SHP77 (cell line): ENCODE measurements at places on chromosomes 2 and 18.
A peak's percentile ranks its signal among the peaks of the same experiment; 100 is the strongest.

DNA sequence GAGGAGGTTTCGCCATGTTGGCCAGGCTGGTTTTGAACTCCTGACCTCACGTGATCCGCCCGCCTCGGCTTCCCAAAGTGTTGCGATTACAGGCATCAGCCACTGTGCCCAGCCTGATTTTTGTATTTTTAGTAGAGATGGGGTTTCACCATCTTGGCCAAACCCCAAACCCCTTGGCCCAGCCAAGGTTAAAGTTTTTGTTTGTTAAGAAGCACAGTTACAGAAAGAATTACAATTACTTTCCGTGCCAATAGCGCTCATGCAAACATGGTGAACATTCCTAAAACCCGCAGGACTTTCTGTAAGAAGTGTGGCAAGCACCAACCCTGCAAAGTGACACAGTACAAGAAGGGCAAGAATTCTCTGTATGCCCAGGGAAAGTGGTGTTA, 26.1 kb downstream of the ITSN2 start:
- no peak for DNase-seq

DNA sequence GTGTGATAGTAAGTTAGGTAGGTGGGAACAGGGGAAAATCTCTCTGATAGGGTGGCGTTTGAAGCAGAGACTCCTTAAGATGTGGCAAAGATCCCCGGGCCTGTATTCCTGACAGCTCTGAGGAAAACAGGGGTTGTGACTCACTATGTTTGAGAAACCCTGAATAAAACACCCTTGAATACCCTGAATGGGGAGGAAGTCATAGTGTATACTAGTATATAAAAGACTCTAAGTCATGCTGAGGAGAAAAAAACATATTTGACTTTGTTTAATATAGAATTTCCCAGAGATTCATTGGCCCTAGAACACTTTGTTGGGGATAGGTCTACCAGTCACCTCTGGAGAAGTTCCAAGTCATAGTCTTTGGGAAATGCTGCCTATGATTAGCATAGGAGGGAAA, 590.9 kb downstream of the IRS1 start:
- no peak for DNase-seq

GRCh38 chr2:98676742-98677141, 54.2 kb downstream of the MGAT4A start:
- DNase-seq = no peak

GRCh38 chr2:184938221-184938985, 340.1 kb downstream of the ZNF804A start:
- DNase-seq = no peak

DNA sequence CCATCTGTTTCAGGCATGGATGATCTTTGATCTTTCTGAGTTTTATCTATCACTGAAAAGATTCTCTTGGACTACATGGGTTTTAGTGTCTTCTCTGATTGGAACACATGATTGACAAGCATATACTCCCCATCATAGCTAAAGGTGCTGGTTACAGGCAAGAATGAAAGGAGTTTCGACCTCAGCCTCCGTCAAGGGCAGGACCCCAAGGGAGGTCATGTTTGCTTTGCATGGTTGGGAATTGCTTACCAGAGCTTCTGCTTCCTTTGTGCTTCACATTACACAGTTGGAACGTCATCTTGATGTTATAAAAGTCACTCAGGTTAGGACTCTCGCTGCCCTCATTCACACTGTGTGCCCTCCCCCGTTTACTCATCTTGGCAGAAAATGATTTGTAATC, 287.7 kb downstream of the PIK3C3 start:
- no peak for DNase-seq

- no peak for DNase-seq
These were observed 104.9 kb downstream of the SPTBN1 start for GRCh38 chr2:54561010-54561409.

GRCh38 chr2:158518084-158518483, 61.3 kb downstream of the PKP4 start:
- no peak for DNase-seq

GRCh38 chr2:239181903-239182581, 218.8 kb downstream of the HDAC4 start:
- DNase-seq = no peak

DNA sequence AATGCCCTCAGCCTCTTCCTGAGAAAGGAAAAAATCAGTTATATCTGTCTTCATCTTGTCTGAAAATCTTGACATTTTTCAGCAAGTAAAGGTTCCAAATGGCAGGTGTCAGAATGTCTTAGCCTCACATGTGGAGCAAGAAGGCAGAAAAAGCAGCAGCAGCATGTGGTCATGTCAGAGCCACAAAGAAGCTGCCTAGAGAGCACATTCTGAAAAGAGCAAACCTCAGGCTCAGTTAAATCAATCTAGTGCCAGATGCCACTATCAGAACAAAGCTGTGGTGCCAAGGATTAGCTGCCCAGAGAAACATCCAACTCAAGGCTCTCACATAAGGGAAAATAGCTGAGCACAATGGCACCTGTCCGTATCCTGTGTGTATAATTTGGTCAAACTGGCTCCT, 105.9 kb downstream of the SRBD1 start:
- DNase-seq = no peak

- DNase-seq = no peak
These were observed 266.3 kb downstream of the SATB2 start for GRCh38 chr2:199191461-199191860.

- DNase-seq = no peak
These were observed 37.6 kb downstream of the CCBE1 start for GRCh38 chr18:59659508-59660170.

GRCh38 chr2:27123302-27124150, at the start of gene ABHD1:
Gene ABHD1, plus strand, starts transcription at chr2:27123815. Its CDS starts 134 bp downstream, at chr2:27123949.
- DNase-seq = peak; percentile 35

DNA sequence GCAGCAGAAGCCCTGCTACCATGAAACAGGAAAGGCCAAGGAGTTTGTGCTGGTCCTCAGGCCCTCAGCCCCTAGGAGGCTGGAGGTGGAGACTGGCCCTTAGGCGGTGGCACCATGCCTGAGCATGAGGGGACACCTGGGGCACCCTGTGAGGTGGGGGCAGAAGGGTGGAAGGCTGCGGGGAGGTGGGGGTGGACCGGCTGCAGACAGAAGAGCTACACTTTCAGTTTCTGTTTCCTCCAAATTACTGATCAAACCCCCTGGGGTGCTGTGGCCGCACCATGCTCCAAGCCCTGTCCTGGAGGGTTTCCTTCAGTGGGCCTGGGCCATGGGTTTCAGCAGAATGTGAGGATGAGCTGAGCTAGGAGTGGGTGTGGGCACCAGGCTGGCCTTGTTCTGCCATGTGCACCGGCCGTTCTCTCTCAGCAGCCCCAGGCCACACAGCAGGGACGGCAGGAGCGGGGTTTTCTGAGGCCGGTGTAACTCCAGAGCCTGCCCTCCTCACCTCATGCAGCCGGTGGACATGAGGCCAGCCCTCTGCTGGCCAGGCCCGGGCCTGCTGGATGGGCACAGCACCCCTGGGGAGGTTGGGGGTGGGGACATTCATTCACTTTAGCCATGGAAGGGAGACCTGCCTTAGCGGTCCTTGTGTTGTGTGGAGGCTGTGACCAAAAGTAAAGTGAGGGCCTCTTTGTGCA, 51.5 kb downstream of the PLEKHB2 start:
- no peak for DNase-seq

DNA sequence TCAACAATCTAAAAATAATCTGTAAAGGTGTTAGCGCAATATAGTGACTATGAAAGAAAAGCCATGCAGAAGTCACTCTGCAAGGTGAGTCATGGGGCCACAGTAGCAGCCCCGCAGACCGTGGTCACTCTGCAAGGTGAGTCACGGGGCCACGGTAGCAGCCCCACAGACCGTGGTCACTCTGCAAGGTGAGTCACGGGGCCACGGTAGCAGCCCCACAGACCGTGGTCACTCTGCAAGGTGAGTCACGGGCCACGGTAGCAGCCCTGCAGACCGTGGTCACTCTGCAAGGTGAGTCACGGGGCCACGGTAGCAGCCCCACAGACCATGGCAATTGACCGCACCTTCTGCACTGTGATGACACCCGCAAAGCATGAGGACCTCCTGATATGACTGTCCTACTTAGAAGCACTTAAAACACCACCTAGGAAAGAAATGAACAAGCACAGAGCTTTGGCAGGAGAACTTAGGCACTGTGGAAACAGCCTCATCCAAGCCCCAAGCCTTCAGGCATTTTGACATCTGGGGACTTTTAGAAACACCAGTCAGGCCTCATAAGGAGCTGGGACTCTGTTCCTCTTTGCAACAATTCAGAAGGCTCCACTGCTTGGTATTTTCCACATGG, 70.1 kb downstream of the LDLRAD4 start:
- no peak for DNase-seq

GRCh38 chr2:12321886-12322285, 394.9 kb upstream of the TRIB2 start:
- no peak for DNase-seq

GRCh38 chr18:32530947-32531651, 60.4 kb upstream of the GAREM1 start:
- peak; percentile 27 for DNase-seq

GRCh38 chr2:74551942-74552913, 1.5 kb downstream of the LOXL3 start:
- no peak for DNase-seq

- peak; percentile 54 for DNase-seq
These were observed 12.7 kb downstream of the CATIP start for GRCh38 chr2:218369330-218369729.

- DNase-seq = no peak
These were observed 108.4 kb downstream of the COPS8 start for GRCh38 chr2:237194081-237194480.

GRCh38 chr2:64635976-64636911, 17.5 kb downstream of the SERTAD2 start:
- no peak for DNase-seq

- no peak for DNase-seq
These were observed 37.9 kb downstream of the GEMIN6 start for GRCh38 chr2:38815936-38816335.

- no peak for DNase-seq
These were observed 82.9 kb downstream of the FSIP2 start for GRCh38 chr2:185821467-185821866.

DNA sequence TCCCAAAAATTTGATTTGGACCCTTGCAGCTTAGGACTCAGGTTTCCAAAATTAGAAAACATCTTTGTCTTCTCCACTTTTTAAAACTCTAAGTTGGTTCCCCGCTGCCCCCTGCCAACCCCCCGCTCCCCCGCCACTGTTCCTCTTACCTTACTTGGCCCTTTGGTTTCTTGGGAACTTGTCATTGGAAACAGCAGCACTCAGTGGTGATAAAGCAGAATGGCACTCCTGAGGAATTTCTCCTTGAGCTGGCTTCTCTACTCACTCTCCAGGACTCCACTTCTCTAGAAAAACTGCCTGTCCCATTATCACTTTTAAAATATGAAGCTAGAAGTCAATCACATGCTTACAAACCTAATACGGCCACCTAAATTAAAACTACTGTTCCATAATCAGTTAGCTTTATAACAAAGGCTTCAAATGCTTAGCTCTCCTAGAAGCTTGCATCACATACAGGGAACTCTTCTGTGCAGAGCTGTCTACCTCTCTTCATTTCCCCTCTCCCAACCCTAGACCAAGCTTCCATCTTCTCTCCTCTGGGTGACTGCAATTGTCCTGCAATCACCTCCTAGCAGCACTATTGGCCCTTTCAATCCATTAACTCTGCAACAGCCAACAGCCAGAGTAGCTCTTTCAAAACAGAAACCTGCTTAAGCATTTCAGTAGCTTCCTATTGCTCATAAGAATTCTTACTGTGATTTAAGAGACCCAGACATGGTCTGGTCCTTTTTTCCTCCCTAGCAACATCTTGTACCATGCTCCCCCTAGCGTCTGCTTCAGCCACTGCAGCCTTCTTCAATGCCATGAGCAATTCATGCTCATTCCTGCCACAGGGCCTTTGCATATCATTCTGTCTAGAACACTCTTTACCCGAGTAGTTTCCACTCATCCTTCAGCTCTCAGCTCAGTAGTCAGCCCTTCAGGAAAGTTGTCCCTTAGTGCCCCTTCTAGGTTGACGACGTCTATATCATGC, 15.2 kb upstream of the PLEKHM3 start:
- DNase-seq = no peak

GRCh38 chr2:26850000-26850431, 2.1 kb downstream of the DPYSL5 start:
- DNase-seq = no peak

GRCh38 chr2:129490641-129491040, 488.8 kb upstream of the RAB6C start:
- DNase-seq = no peak

GRCh38 chr18:45562567-45563479, 52.5 kb upstream of the SLC14A2 start:
- DNase-seq = no peak

- DNase-seq = no peak
These were observed 56.7 kb upstream of the EPB41L3 start for GRCh38 chr18:5600378-5601071.

DNA sequence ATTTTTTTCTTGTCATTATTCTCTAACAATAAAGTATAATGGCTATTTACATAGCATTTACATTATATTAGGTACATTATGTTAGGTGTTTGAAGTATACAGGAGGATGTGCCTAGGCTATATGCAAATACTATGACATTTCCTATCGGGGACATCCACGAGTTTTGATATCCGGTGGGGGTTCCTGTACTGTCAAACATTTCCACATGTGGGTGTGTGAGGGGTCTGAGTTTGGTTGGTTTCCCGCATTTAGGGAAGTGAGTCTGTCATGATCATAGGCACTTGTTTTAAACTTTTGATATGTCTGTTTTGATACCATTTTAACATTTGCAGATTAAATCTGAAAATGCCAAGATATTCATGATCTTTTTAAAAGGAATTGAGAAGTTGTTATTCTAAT, 76.0 kb downstream of the CEP192 start:
- DNase-seq = no peak

DNA sequence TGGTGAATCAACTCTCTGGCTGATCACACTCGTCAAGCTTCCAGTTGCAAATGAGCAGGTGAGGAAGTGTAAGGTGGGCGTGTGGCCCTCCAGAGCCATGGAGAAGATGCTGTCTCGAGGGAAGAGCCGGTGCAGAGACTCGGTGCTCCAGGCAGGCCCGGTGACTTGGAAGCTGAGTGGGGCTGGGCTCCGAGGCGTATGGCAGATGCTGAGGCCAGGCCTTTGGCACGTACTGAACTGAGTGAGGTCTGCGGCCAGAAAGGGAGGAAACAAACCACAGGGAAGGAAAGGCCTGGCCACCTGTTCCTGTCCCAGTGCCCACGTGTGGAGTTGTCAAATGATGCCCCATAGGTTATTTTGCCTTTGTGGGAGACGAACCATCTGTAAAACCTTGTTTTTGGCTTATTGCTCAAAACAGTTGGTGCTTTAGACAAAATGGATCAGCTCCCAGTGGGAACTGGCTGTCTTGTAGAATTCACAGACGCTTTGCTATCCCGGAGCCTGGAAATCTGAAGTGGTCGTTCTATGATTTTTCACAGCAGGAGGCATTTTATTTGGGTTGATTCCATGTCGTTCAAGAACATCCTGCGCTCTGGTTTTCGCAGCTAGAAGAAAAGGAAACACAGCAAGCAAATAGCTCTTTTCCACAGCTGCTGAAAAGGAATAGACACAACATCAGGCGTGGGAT, 117.5 kb upstream of the TMEM18 start:
- DNase-seq = no peak

GRCh38 chr2:165239230-165239629, at the start of gene SCN2A:
Gene SCN2A, plus strand, starts transcription at chr2:165239414. Its CDS starts 56,410 bp downstream, at chr2:165295824.
- peak; percentile 28 for DNase-seq

GRCh38 chr2:158211502-158211901, 109.8 kb downstream of the UPP2 start:
- DNase-seq = no peak
